Stimulated activated CD4-positive, alpha-beta T cell treated with anti-CD3 and anti-CD28 coated beads, Interleukin-1b, Interleukin-23, amount 100 ng/mL, for 1 hour (primary cell): ENCODE measurements at places on chromosomes 4 and X.

GRCh38 chr4:46889410-46889809, 19.6 kb downstream of the COX7B2 start:
- no peak for DNase-seq

DNA sequence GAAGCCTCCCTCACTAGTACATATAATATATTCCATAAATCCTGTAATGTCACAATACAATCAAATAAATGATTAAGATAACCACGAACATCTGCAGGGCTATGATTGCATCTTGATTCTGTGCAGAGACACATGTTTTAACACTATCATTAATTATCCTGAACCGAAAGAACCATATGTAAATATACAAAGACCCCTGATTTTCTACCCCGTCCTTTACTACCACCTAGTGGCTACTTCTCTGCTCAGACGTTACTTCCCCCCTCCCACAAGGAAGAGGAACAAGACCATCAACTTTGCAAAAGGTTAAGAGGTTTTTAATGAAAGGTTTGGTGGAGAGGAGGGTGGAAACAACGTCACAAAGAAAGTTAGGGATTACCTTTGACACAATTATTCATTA, 134.0 kb downstream of the COL4A6 start:
- DNase-seq: no peak

DNA sequence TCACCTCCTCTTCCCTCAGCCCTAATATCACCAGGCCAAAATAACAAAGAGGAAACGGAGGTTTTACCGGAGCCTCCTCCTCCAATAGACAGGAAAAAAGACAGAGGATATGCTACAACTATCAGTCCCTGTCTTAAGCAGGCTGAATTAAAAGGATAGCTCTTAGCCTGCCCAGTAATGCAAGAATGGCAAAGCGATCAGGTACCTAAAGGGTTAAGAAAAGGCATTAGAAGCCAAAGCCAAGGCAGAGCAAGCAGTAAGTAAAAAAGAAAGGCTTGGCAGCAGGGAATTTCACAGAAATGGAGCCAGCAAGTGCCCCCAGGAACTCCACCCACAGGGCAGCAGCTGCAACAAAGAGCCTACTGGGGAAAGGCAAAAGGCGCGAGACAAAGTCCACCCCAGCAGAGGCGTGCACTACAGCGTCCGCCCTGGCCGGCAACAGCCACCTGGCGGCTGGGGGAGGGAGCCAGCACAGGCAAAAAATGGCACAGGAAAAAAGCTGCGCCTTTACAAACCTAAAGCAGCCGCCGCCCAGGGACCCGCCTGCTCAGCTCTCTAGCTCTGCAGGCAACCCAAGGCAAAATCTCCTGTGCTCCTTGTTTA, 220.6 kb upstream of the ZC4H2 start:
- no peak for DNase-seq

DNA sequence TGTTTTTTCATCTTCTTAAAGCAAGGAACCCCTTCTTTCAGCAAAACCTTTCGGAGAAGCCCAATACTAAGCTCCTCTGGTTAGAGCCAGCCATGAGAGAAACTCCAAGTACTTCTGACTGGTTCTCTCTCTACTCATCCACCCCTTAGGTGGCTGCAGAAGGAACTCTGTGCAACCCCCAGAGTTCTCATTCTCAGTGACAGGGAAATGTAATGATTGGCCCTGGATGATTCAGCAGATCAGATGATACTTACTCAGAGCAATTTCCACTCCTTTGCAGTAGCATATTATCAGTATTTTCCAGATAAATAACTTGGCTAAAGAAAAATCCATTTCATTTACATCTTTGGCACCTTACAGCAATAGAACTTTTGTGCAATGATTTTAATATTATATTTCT, 3.2 kb downstream of the SPP1 start:
- DNase-seq: no peak

GRCh38 chr4:77699731-77700210, 94.2 kb downstream of the CXCL13 start:
- no peak for DNase-seq

- no peak for DNase-seq
Observed at GRCh38 chr4:12949719-12950490, 534.2 kb downstream of the RAB28 start.

DNA sequence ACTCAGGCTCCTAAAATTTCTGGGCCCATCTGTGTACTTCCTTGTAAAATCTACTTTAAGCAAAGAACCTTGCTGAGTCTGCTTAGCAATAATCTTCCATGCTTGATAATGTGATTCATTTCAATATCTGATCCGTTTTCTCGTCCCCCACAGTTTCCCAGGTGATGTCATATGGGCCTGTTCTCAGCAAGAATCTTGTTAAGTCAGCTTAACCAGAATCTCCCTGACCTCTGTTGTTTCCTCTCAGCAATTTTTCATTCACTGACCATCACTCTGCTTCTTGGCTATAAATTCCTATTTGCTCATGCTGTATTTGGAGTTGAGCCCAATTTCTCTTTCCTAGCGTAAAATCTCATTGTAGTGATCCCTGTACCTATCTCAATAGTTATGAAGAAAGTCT, 13.9 kb downstream of the CSN2 start:
- DNase-seq: no peak

DNA sequence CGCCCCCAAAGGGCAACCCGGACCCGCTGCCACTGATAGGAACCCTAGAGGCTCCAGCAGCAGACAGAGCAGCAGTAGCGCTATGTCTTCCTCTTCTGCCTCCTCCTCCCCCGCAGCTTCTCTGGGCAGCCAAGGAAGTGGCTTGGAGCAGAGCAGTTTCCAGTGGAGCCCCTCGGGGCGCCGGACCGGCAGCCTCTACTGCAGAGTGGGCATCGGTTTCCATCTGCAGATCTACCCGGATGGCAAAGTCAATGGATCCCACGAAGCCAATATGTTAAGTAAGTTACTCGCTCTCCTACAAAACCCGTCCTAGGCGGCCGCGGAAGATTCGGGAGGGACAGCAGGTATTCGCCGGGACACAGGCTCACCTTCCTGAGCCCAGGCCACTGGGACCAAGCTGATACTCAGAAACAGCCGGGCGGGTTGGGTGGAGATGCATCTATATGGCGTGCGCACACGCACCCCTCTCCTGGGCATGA, 477 bp downstream of the FGF5 start:
- DNase-seq: no peak
